NB4 (cell line): ENCODE measurements at places on chromosomes 4 and X.

- DNase-seq = no peak
Observed at GRCh38 chr4:17492058-17492741, 19.7 kb downstream of the QDPR start.

DNA sequence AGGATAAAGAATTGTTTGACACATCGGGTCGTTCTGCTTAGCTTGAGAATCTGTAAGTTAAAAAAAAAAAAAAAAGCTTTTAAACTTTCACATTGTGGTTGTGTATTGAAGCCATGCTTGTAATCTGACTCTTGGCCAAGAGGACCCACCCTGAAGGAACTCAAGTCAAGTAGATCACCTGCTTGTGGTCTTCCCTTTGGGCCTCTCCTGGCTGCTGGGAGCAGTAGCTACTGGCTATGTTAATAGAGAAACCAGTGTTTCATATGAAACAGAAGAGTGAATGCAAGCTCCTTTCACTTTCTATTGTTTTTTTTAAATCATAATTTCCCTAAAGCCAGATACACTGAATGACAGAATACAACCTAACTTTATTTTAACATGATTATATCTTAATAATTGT is 402.4 kb upstream of the NDST4 start:
- DNase-seq = no peak

DNA sequence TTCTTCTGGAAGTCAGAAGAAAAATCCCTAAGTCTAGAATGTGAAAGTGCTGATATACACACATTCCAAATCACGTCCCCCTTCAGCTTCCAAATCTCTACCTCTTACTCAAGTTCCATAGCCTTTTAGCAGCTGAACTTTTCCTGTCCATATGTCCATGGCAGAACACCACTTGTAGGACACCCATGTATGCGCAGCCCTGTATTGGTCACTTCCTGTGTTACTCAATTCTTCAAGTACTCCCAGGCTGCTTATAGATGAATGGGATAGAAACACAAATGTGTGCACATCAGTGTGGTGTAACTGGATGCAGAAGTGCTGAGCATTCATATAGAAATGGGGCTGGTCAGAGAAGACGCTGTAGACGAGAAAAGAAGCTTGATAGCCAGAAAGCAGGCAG is 18.8 kb downstream of the SRPX2 start:
- peak; percentile 16 for DNase-seq

- DNase-seq = no peak
Observed at GRCh38 chrX:36336751-36337150, 417.2 kb downstream of the CFAP47 start.

DNA sequence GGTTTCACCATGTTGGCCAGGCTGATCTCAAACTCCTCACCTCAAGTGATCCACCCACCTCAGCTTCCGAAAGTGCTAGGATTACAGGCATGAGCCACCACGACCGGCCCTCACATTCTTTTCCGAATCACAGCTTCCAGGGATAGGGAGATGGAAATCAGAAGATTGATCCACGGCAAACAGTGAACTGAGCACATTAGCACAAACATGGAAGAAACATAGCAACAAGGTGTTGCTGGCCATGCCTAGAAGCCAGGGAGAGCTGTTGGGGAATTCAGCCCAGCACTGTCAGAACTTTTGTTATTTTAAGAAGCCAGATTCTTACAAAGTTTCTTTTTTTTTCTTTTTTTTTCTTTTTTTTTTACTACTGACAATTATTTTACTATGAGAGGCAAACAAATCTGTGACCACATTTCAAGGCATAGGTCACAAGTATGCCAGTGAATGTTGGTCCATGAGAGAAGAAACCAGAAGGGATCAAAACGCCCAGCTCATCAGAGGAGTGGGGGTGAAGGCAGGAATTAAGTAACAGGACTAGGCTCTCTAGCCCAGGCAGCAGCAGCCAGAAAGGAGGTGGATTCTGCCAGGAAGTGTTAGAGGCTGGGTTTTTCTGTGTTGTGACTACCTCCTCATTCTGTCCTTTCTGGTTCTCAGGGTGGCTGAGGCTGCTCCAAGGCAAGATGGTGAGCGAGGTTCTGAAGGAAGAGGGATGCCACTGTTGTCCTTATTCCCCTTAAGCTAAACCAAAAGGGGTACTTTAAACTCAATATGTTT is 44.1 kb downstream of the TEC start:
- DNase-seq = no peak

DNA sequence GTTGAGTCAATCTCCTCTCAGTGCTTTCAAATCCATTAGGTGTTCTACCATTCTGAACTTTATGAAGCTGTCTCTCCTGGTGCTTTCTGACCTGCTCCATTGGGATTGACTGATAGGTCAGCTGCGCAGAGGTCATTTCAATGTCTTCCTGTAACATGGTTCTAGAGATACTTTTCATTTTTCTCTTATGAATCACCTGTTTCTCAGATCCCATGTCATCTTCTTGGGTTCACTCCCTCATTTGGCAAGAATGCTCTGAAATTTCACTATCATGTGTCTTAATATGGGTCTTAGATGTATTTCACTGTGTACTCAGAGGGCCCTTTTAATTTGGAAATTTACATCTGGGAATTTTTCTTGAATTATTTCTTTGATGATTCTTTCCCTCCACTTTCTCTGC is 13.8 kb upstream of the PGM2 start:
- no peak for DNase-seq
